ENCODE measurements at places on chromosomes 5 and 9.
A peak's percentile ranks its signal among the peaks of the same experiment; 100 is the strongest.

GRCh38 chr5:37189355-37189754 lies 59.8 kb downstream of the CPLANE1 start:
- no peak for DNase-seq

GRCh38 chr5:55062039-55062779 lies 38.2 kb downstream of the GZMK start:
- DNase-seq = no peak

DNA sequence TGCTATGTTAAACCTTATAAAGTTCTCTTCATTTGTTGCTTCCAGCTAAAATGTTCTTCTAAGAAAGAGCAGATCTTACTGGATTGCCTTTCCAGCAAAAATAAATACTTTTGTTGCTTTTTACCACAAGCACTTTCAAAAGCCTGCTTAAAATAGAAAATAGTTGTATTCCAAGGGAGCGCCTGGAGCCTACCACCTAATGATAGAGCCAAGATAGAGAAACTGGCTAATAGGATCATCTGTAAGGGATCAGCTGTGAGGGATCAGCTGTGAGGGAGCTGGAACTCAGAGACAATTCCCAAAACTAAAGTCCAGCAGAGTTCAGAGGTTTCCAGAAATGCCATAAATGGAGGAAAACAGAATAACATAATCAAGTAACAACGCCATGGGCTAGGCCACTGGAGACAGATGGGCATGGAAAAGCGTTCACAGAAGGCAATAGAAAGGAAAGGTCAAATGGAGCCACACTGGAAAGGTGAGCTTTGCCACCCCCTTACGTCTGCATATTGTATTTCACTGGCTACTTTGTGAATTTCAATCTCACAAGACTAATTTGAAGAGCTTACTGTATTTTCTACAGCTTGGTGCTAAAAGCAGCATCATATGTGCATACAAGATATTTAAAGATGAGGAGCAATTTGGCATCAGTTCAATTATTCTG lies 140.6 kb upstream of the TLE4 start:
- no peak for DNase-seq

DNA sequence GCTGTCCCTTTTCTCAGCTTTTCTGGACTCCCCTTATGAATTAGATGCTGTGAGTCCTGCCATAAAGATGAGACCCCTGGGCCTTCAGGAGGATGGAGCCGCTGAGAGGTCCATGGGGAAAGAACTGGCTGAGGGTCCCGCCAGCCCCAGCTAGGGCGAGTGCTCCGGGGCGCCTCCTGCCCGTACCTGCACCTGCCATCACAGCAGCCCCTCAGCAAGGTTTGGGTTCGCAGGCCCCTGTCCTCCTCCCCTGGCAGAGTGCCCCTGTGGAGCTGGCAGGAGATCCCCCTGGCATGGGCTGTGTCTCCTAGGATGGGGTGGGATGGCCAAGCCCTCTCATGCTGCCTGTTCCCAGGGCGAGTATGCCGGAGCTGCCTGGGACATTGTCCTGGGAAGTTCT lies 64.2 kb downstream of the COL5A1 start:
- DNase-seq = no peak

DNA sequence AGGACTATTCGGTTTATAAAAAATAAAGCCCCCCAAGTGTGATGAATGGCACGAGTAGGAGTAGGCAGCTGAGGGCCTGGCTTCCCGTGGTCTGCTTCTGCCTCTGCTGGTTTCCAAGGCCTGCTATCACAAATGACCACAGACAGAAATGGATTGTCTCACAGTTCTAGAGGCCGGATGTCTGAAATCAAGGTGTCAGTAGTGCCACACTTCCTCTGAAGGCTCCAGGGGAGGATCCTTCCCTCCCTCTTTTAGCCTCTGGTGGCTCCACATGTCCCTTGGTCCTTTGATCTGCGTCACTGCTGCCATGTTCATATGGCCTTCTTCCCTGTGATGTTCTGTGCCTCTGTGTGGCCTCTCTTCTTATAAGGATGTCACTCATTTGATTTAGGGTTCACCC lies 15.1 kb downstream of the PRKACG start:
- no peak for DNase-seq

DNA sequence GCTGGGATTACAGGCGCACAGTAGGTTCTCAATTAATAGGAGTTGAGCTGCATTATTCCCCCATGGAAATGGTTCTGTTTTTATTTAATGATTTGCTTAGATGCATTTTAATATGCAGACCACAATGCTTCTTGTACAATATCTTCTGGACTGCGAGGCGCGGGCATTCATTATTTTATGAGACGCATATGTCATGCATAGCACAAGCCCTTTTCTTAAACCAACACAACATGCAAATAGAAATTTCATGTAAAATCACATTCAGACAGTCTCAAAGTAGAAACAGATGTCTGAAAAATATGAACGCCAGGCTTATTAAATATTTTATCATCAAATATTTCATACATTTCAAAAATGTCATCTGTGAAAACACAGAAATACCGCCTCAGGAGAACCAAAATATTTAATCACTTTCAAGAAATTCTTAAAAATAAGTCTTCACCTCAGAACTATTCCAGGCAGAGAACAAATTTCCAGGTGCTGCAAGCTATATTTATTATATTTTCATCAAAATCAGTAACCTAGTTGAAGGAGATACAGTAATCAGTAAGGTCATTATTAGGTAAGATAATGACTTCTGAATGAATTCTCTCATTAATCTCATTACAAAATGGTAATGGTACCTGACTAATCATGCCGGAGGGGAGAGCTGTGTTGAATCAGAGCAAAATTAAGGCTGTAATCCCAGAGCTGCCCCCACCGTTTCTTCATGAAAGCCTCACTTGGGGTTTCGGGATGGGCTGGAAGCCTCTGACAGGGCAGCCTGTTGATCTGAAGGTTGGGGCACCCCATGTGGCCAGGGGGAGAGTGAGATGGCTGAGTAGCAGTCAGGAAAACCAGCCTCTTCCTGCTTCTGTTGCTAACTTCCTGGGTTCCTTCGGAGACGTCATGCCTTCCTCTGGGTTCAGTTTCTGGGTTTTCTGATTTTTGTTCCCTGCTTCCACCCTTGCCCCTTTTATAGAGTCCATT lies 133.9 kb upstream of the ZNF618 start:
- DNase-seq = no peak

- no peak for DNase-seq
Measured at GRCh38 chr5:53558966-53559365, 1.5 kb upstream of the NDUFS4 start.

GRCh38 chr9:127833555-127833954 lies 20.9 kb downstream of the ENG start:
- peak; percentile 31 for DNase-seq

GRCh38 chr5:127358284-127358683 lies 67.7 kb downstream of the MEGF10 start:
- no peak for DNase-seq

DNA sequence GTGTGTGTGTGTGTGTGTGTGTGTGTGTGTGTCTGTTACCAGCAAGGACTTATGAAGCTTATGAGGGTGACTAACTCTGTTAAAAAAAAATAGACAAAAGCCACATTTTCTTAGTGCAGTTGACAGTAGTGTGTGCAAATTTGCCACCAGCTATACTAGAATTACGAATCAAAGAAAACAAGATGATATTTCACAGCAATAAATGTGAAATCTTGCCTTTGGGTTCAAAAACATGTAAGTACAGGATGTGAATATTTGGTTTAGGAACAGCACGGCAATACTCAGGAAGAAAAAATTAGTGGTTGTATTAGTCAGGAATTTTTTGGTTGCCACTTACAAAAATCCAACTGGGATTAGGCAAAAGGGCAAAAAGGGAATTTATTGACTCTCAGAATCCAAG lies 117.4 kb downstream of the NPR3 start:
- DNase-seq = no peak

GRCh38 chr9:90420768-90421513 lies 221.7 kb downstream of the DIRAS2 start:
- no peak for DNase-seq

DNA sequence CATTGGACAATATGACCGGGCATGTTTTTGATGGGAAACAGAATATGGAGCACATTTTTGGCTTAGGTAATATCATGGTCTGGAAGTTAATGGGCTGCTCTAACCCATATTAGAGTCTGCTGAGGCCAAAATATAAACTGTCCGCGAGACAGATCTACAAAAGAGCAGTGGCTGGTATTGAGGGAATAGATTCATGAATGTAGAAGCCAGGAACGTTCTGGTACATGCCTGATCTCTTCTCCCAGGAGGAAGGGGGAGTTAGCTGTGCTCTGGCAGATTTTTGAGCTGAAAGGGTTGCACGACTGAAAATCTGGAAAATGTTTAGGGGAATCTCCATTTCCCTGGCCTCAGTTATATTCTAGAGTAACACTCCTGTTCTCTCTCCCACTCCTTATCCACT lies 42.9 kb upstream of the ZFR start:
- no peak for DNase-seq

DNA sequence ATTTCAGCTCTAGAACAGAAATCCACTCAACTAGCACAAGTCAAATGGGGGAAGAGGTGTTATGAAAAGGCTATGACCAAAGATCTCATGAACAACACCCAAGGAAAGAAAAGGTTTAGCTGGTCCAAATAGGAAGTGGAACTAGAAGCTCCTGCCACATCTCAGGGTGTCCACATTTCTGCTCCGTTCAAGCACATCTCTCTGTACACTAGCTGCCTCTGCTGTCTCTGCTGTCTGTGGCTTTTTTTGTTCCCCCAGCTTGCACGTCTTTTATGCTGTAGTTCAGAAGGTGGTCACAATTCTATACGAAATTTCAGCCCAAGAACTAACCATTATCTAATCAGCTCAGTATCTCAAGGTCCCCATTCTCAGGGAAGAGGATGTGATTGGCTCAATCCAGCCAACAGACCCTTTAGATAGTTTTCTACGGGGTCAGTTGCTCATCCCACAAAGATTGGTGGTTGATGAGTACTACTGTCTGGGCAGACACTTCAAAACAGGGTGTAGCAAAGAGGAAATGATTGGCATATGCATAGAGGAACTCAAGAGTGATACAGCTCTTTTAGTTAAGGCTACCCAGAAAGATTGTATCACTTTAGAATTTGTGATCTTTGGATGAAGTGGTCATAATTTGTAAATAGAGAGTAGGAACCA lies 44.0 kb downstream of the FANCC start:
- DNase-seq = no peak

DNA sequence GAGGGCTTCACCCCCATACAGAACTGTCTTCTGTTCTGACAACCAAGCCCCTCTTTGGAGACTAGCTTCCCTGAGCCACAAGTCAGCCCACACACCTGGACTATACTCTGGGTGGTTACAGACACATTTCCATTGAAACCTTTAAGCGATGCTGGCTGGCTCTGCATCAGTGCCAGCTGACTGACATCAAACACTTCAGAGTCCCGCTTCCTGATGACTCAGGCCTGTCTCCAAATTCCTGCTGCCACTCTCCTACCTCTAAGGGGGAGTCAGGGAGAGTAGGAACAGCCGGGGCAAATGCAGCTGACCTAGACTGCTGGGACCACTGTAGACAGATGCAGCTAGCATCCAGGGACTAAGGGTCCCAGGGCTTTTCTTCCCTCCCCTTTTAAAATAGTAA lies 59.4 kb downstream of the SIL1 start:
- DNase-seq = no peak

GRCh38 chr5:96129276-96129675 lies 167.6 kb upstream of the ELL2 start:
- DNase-seq = no peak

- no peak for DNase-seq
Measured at GRCh38 chr5:163951069-163951468, 445.6 kb downstream of the MAT2B start.

DNA sequence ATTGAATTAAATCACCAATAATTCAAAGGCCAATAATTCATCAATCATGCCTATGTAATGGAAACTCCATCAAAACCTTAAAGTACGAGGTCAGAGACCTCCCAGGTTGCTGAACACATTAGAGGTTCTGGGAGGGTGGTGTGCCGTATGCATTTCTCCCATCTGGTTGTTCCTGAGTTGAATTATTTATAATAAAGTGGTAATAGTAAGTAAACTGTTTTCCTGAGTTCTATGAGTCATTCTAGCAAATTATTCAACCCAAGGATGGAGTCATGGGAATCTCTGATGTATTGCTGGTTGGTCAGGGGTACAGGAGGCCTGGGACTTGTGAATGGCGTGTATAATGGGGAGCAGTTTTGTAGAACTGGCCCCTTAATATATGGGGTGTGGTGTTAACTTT lies 191.7 kb downstream of the CARTPT start:
- DNase-seq = no peak

GRCh38 chr5:74241751-74242140 lies 398.8 kb downstream of the ENC1 start:
- DNase-seq = no peak

DNA sequence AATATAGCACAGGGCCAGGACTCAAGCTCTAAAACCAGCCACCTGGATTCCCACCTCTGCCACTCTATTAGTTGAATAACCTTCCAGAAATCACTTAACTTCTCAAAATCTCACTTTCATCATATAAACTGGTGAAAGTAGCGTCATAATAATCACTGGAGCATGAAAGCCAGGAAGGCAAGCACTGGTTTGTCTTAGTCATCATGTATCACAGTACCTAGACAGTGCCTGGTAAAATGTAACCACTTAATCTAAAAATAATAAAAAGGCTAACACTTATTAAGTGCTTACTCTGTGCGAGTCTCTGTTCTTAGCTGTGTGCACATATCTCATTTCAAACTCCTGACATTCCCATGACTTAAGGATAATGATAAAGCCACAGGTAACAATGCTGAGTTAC lies 109.4 kb downstream of the ASTN2 start:
- DNase-seq = no peak

DNA sequence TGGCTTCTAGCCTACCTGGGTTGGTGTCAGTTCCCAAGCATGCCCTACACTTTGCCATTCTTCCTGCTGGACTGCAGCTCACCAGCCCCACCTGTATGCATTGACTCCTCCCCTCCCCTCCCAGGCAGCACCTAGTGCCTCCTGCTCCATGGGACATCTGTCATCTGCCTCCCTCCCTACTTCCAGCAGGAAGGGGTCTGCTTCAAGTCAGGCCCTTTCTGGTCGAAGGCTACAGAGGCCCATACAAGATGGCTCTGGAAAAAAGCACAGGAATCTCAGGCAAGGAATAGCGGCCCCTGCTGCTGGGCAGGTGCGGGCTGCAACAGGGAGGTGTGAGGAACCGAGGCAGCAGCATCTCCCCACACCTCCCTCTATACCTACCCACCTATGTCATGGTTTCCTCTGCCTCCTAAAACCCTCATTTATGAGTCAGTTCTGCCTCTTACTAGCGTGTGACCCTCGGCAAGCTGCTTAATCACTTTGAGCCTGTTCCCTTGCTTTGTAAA lies 19.7 kb downstream of the WWC1 start:
- no peak for DNase-seq

GRCh38 chr9:134627417-134628353 lies 13.9 kb upstream of the COL5A1 start:
- DNase-seq = no peak

DNA sequence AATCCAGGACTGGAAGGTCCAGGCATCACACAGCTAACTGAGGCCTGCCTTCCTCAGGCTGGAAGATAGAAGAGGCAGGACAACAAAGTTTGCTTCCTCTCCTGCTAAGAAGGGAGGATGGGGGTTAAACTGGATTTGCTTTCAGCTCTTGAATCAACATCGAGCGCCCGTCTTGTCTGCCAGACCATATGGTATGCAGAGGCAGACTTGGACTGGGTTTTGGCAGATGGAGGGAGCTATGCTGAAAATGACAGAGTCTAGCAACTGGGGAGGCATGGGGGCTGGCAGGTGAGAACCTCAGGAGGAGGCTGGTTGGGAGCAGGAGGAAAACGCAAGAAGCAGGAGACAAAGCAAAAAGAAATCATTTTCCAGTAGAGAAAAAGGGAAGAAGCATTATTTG lies 289.5 kb upstream of the IL12B start:
- no peak for DNase-seq
